ENCODE measurements at places on chromosomes 13 and 19.

DNA sequence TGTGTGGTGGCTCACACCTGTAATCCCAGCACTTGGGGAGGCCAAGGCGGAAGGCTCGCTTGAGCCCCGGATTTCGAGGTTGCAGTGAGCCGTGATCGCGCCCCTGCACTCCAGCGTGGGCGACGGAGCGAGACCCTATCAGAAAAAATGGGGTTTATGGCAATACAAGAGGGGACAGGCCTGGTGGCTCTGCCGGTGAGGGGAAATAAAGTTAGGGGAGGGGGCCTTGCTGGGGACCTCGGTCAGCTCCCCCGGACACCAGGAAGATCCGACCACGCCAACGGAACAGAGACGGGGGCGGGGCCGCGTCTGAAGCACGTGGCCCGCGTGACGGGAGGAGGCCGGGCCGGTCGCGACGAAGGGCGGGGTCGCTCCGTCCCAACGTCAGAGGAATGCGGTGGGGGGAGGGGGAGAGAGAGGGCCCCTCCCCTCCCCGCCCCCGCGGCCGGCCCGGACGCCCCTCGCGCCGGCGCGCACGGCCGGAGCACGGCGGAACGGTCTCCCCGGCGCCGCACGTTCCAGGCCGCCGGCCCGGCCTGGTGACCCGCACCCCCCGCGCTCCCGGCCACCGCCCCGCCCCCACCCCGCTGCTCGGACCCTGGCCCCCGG, 1.9 kb upstream of the HNRNPL start:
- DNase-seq: peak; percentile 90

DNA sequence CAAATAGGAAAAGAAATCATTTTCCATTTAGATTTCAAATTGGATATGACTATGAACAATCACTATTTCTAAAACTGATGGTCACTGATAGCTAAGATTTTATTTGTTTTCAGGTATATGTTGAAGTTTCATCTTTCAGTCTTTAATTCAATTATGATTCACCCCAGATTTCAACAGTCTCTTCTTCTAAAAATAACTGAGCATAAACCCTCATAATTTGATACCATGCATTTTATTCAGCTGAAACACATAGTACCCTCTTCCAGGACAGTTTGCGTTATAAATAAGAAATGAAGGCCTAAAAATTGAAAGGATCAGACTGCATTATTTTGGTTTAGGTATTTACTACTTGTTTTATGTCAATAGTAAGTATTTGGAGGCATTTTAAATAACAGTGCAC, 428.5 kb upstream of the NBEA start:
- DNase-seq: no peak

- DNase-seq: peak; percentile 44
Measured at GRCh38 chr19:41431426-41432386, 4.5 kb upstream of the B3GNT8 start.

DNA sequence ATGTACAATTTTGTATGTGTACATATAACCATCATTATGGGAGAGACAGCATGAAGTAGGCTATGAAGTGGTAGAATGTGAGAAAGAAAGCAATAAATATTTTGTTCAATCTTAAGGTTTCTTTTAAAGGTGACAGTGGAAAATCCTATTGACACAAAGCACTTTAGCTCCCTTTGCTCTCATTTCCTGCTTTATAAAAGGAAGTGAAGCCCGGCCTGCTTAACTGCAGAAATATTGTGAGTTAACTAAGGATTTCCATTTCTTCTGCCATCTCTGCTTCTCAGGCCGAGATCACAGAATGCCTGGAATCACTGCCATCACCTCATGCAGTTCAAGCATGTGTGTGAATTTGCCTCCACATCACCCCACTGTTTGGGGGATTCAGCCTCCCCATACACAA, 83.5 kb downstream of the FRY start:
- no peak for DNase-seq

DNA sequence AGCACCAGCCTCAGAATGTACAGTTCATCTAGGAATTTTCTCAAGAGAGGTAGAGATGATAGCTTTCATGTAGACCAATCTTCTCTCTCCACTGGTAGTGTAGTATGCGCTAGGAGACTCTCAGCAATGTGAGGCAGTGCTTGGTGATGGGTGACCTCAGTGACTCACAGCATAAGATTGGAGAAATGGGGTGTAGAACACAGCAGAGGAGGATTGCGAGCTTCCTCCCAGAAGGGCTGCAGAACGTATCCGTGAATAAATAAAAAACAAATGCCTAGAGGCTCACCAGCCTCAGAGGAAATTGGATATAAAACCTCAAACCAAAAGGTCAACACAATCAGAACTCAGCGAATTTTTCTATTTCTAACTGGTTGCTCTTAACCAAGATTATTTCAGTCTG, 182.9 kb upstream of the RXFP2 start:
- DNase-seq: peak; percentile 23

- peak; percentile 18 for DNase-seq
Measured at GRCh38 chr13:65112123-65112522, 2118.0 kb downstream of the PCDH9 start.

GRCh38 chr19:55344444-55344843, 4.8 kb downstream of the KMT5C start:
- no peak for DNase-seq

DNA sequence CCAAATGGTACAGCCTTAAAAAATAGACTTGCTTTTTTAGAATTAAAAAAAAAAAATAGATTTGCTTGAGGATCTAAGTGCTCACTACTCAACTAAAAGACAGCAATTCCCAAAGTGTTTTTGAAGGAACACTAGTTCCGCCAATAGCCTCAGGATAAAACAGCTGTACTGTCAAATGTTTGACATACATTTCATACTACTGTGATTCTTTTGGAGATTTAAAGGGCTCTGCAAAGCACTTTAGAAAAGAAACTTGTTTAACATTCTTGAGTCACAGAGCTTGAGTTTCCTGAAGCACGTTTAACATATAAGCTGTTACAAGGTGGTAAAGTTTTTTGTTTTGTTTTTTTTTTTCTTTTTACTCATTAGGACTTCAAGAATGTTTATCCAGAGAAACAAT, 23.1 kb upstream of the KLF5 start:
- no peak for DNase-seq

DNA sequence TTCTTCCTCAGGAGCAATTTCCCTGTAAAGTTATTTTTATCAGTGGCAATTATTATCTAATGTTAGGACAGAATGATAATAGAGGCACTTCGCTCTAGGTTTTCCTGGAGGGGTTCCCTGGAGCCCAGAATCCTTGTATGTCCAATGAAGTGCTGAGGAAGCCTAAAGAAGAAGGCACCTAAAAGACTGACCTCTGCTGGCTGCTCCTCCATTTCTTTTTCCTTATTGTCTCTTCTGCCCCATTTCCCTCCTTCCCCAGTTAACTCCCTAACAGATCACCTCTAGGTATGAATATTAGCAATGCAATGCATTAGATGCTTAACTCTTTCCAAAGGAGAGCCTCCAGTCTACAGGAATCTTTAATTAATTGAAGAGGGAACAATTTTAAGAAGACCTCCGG, 985.4 kb downstream of the DIAPH3 start:
- no peak for DNase-seq

GRCh38 chr19:40239415-40240226, 13.1 kb upstream of the CCNP start:
- no peak for DNase-seq

DNA sequence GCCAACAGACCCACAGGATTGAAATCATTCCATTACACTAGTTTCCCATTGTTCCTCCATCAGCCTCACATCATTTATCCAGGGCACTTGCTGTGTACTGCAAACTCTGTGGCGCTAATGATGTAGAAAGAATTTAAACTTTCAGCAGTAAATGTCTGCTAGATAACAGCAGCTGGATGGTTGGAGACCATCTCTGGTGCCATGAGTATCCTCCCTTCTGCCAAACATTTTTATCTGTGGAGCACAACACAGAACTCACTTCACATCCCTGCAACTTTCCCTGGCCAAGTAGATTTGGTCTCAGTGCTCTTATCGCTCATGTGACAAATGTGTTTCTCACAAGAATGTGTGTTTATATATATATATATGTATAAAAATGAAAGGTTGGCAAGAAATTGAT, 481.9 kb downstream of the FGF9 start:
- no peak for DNase-seq

GRCh38 chr13:69946511-69946910, 161.1 kb upstream of the ATXN8OS start:
- DNase-seq: no peak

GRCh38 chr13:49373716-49374115, 70.1 kb downstream of the CAB39L start:
- no peak for DNase-seq

DNA sequence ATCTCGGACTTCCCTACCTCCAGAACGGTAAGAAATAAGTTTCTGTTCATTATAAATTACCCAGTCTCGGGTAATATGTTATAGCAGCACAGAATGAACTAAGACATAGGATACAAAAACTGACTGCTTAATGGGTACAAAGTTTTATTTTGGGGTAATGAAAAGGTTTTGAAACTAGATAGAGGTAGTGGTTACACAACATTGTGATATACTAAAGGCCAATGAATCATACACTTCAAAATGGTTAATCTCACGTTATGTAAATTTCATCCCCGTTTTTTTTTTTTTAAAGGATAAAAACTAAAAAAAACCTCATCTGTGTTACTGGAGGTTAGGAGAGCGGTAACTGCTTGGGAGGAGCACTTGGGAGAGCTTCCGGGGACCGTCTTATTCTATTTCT, 23.5 kb downstream of the AKT2 start:
- no peak for DNase-seq

- DNase-seq: no peak
Measured at GRCh38 chr13:110246530-110246929, 60.4 kb downstream of the COL4A1 start.

DNA sequence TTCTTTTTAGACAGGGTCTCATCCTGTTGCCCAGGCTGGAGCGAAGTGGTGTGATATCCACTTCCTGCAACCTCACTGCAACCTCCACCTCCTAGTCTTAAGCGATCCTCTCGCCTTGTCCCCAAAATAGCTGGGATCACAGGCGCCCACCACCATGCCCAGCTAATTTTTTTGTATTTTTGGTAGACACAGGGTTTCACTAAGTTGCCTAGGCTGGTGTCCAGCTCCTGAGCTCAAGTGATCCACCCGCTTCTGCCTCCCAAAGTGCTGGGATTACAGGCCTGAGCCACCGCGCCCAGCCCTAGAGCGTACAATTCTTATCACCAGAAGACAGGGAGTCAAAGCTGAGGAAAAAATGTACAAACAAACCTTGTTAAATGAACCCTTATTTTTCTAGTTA, 4.5 kb upstream of the ELOF1 start:
- DNase-seq: no peak

DNA sequence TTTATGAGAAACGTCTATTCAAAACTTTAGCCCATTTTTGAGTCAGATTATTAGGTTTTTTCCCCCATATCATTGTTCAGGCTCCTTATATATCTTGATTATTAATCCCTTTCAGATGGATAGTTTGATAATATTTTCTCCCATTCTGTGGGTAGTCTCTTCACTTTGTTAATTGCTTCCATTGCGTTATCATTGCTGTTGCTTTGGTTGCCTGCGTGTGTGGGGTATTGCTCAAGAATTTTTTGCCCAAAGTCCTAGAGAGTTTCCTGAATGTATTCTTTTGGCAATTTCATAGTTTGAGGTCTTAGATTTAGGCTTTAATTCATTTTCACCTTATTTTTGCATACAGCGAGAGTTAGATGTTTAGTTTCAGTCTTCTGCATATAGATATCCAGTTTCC, 25.8 kb upstream of the PRR20A start:
- DNase-seq: no peak

- no peak for DNase-seq
Measured at GRCh38 chr13:47796816-47797215, 204.3 kb downstream of the SUCLA2 start.

GRCh38 chr13:52160053-52160452, 656 bp upstream of the NEK3 start:
- no peak for DNase-seq

GRCh38 chr13:37295573-37295972, 190.1 kb upstream of the CSNK1A1L start:
- no peak for DNase-seq

DNA sequence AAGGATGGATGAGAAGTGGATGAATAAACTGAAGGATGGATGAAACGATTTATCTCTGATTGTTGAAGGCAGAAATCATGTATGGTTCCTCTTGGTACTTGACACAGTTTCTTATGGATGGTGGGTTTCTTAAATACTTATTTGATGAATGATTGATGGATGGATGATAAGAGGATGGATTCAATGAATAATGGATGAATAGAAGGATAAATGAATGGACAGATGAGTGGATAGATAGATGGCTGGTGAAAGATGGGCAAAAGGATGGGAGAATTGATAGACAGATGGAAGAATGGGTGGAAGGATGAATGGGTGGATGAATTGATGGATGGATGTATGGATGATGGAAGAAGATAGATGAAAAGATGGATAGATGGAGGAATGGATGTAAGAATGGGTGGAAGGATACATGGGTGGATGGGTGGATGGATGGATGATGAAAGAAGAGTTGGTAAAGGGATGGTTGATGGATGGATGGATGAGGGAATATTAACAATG, 1.8 kb downstream of the ELSPBP1 start:
- DNase-seq: no peak

GRCh38 chr13:64099994-64100393, 2684.3 kb upstream of the PCDH20 start:
- DNase-seq: no peak

GRCh38 chr13:40023595-40024203, 368.2 kb downstream of the COG6 start:
- DNase-seq: no peak

DNA sequence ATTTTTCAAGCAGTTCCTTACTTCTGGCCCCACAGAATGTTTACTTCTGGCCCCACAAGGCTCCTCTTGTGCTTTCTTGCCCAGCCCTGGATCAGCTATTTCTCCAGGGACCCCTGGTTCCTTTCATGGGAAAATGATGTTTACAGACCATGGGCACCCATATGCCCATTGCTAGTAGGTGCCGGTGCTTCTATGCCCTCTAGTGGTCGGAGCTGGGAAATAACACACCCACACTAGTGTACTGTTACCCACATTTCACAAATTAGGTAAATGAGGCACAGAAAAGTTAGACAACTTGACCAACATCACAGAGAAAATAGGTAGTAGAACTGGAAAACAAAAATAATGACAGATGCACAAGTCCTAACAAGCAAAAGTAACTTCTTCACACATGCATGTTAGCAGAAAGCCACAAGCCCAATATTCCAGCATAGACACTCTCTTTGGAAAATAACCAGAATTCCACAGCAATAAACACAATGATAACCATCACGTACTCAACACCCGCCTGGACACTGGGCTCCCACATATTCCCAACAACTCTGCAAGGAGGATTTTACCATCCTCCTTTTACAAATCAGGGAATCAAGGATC, 1.3 kb upstream of the CEACAM6 start:
- DNase-seq: peak; percentile 11

DNA sequence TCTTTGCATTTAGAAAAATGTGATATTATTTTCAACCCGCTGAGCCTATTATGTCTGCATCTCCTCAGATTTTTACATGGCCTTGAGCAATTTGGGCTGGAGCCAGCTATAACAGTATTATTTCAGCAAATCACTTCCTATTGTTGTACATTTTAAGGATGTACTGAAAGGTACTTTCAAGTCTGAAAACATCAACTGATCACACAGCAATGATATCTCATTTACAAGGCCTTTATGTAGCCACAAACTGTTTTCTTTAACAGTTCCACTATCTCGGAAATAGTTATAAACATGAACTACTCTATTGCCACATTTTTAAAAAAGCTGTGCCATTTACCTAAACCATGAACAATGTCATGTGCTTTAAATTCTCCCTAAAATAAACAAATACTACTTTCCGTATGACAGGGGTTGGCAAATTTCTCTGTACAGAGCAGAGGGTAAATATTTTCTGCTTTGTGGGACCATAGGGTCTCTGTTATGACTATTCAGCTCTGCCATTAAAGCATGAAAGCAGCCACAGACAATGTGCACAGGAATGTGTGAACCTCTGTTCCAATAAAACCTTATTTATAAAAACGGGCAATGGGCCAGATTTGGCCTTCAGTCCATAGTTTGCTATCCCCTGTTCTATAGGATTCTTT, 560.4 kb downstream of the GPC6 start:
- peak; percentile 10 for DNase-seq

Measured in fibroblast of lung (primary cell).